ENCODE measurements at places on chromosomes 2 and 18. TPM values are rescaled to one million over a fixed set of nuclear protein-coding genes. Genes with fewer than 3 reads are reported as not detected.

POTEJ gene
- not detected for polyA plus RNA-seq

C2orf66 gene
- 0.16 TPM for polyA plus RNA-seq

CNDP1 gene
- not detected for polyA plus RNA-seq

FLACC1 gene
- polyA plus RNA-seq, result 0.46 TPM

ADCYAP1 gene
- not detected for polyA plus RNA-seq

ZRANB3 gene
- polyA plus RNA-seq, result 6.3 TPM

THSD7B gene
- polyA plus RNA-seq, result not detected

PAX8 gene
- polyA plus RNA-seq, result 0.93 TPM

METTL4 gene
- polyA plus RNA-seq, result 12.0 TPM

STAMBP gene
- 48.6 TPM for polyA plus RNA-seq

ALPI gene
- polyA plus RNA-seq, result not detected

RAB6C gene
- not detected for polyA plus RNA-seq

KCNK3 gene
- not detected for polyA plus RNA-seq

MFSD2B gene
- 0.42 TPM for polyA plus RNA-seq

PSD4 gene
- polyA plus RNA-seq, result 17.0 TPM

HOXD8 gene
- not detected for polyA plus RNA-seq

CSRNP3 gene
- polyA plus RNA-seq, result not detected

SFTPB gene
- polyA plus RNA-seq, result not detected

COLEC12 gene
- polyA plus RNA-seq, result not detected

KATNAL2 gene
- not detected for polyA plus RNA-seq

MATN3 gene
- not detected for polyA plus RNA-seq

UBE2F gene
- 274 TPM for polyA plus RNA-seq

DNAJC5G gene
- polyA plus RNA-seq, result not detected

PREPL gene
- 14.9 TPM for polyA plus RNA-seq

All from immature natural killer cell (primary cell).